T-helper 22 cell (primary cell): ENCODE measurements at places on chromosomes 16 and 17.
A peak's percentile ranks its signal among the peaks of the same experiment; 100 is the strongest.

- DNase-seq, result no peak
These were observed 1509.2 kb downstream of the CDH11 start for GRCh38 chr16:63612462-63613227.

DNA sequence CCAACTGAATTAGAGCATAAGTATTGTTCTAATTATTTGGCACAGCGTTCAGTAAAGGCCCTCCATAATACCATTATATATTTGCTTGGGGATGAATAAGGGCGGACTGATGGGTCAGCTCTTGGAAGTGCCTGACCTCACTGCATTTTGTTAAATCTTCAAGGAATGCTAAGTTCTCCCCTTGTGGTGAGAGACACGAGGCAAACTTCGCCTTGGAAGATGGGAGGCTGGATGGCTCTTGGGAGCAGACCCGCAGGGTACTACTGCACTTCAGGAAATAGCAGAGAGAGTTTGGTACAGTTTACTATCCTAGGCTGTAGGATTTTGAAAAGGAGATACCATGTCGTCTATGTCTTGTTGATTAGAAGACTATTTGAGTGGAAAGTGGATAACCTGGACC is 87.0 kb upstream of the RPRML start:
- no peak for DNase-seq

DNA sequence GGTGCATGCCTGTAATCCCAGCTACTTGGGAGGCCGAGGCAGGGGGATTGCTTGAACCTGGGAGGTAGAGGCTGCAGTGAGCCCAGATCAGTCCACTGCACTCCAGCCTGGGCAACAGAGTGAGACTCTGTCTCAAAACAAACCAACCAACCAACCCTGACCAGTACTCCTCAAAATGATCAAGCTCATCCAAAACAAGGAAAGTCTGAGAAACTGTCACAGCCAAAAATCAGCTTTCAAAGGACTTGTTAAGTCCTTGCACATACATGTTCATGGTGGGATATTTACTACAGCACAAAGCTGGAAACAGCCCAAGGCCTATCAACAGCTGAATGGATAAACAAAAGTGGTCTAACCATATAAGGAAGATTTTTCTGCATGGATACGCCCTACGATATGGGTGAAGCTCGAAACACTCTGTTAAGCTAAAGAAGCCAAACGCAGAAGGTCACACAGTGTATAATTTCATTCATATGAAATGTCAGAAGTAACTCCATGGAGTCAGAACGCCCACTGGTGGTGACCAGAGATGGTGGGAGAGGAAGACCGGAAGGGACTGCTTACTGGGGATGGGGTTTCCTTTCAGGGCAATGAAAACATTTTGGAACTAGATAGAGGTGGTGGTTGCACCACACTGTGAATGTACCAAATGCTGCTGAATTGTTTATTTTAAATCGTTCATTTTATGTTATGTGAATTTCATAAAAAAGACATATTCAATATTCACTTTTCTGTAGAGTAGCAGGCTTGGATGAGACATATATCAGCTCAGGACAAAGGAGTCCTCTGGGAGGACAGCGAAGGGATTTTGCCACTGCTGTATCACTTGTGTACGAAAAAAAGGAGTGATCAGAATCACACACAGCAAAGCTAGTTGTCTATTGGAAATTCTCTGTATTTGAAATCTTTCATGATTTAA is 17.7 kb downstream of the CCL17 start:
- no peak for DNase-seq

DNA sequence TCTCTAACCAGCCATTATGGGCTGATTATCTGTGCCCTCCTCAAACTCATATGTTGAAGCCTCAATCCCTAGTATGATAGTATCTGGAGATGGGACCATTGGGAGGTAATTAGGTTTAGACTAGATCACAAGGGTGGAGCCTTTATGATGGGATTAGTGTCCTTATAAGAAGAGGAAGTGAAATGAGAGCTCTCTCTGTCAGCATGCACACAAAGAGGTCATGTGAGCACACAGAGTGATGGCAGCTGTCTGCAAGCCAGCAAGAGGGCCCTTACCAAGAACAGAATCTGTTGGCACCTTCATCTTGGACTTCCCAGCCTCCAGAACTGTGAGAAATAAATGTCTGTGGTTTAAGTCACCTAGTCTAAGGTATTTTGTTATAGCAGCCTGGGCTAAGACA is 101.9 kb downstream of the PCTP start:
- no peak for DNase-seq

GRCh38 chr17:3770466-3770865 is 30.5 kb downstream of the ITGAE start:
- no peak for DNase-seq

GRCh38 chr17:51907041-51907440 is 251.5 kb downstream of the CA10 start:
- DNase-seq, result no peak

- no peak for DNase-seq
These were observed 67.9 kb downstream of the TRIM37 start for GRCh38 chr17:59038734-59039133.

- peak; percentile 98 for DNase-seq
These were observed at the start of gene WBP2 for GRCh38 chr17:75855310-75856061. Gene WBP2 (minus strand): TSS chr17:75855335. CDS start chr17:75855297, 38 bp downstream.

DNA sequence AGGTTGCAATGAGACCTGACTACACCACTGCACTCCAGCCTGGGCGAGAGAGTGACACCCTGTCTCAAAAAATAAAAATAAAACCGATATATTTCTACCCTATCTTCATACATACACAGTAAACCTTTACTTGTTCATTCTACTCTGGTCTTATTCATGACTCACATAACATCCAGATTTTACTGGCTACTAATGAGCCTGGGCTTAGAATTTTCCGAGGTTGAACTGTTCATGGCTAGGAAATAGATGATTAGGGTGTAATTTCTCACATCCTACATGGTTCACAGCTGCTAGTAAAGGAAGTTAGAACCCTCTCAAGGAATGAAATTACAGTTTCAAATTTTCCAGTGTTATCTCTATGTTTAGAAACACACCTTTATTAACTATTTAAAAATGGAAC is 14.7 kb downstream of the GSPT1 start:
- DNase-seq, result no peak

- DNase-seq, result no peak
These were observed 3.3 kb downstream of the CDK3 start for GRCh38 chr17:76003915-76004314.

DNA sequence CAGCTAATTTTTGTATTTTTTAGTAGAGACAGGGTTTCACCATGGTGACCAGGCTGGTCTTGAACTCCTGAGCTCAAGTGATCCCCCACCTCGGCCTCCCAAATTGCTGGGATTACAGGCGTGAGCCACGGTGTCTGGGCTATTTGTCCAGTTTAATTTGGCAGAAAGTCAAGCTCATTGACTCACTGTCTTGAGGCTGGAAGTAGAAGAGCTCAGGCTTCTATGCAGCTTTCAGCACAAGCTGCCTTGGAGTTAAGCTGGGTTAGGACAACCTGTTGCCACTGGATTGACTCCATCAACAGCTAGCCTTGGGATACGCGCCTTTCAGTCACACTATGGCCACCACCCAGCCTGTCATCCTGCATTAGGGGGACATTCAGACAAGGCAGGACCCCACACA is 76.2 kb upstream of the DNAH17 start:
- no peak for DNase-seq

DNA sequence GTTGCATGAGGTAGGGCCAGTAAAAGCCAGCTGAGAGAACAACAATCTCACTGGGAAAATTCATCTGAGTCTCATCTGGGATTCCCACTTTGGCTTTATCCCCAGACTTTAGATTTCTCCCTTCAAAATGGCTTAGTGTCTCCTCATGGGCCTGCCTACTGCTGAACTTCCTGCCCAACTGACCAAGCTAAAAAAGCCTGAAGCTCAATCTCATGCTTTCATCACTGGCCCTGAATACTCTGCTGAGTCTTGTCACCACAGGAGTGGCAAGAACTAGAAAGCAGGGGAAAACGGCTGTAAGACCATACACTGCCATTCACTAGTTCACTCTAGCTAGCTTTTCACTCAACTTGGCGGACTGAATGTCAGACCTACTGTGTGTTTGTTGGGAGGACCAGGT is 96.4 kb upstream of the NOG start:
- DNase-seq, result no peak

DNA sequence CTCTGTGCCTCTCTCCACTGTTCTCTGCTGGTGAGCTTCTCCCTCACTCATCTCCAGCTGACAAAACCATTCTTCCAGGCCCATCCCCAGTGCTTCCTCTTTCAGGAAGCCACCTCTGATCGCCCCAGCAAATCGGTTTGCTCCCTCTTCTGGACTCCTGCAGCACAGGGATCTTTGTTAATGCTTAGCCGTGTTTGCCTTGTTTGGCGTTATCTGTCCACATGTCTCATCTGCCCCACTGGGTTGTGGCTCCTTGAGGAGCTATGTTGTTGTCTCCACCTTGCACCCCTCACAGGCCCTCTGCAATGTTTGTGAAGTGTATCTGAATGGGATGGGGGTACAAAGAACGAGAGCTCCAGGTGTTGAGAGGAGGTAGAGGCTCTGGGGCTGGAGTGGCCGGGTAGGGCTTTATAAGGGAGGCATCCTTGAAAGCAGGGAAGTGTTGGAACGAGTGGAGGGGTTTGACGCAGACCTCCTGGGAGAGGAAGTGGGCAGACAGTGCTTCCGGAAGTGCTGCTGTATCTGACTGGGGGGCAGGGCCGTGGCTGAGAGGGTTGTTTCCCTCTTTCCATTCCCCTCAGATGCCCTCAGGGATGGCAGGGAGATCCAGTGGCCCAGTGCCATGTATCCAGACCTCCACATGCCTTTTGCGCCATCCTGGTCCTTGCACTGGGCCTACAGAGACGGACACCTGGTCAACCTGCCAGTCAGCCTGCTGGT is 27.8 kb downstream of the CASKIN2 start:
- DNase-seq, result peak; percentile 11

- no peak for DNase-seq
These were observed 117.4 kb downstream of the CLEC16A start for GRCh38 chr16:11061629-11062270.

GRCh38 chr17:76076765-76077583 is 2.0 kb upstream of the ZACN start:
- peak; percentile 14 for DNase-seq

DNA sequence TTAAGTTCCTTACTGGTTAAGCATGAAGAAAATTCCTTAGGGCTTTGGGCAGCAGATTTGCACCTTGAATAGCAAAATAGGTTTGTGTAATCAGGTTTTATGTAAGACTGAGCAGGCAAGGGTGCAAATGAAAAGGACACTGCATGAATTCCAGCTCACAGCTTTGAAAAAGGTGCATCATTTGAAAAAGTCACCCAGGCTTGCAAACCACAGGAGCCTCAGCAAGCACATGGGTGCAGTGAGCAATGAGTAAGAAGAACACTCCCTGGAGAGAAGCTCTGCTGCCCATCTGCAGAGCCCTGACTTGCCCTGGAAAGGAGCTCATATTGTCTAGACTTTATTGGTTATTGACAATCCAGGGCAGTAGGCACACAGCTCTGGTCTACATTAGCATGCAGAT is 165.6 kb upstream of the KCNJ16 start:
- DNase-seq, result no peak

DNA sequence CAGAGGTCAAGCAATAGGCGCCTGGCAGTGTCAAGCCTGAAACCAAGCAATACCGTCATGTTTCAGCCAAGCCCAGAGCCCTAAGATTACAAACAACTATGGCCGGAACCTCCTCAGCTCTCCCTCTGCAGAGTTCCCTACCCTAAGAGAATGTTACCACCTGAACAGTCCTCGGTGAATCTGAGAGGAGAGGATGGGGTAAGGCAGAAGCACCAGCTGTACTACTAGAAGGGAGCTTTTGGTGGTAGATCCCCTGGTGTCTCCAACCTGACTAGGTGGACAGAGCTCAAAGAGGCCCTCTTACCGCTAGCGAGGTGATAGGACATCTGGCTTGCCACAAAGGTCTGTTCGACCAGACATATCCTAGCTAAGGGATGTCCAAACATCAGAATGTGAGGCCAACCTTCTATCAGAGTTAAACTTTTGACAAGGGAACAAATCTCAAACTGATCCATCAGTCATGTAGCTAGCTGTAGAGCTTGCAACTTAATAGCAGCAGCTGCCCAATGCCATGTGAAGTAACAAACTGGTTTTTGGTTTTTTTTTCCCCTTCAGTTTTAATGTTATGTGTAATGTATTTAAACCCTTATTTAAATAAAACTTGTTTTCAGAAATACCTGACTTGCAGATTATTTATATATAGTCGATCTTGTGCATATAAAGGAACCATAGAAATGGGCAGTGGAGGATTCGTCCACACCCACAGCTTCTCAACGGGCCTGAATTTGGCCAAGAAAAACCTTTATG is 2.5 kb downstream of the EIF1 start:
- DNase-seq, result no peak
